ENCODE measurements at places on chromosomes 1 and 21.
A peak's percentile ranks its signal among the peaks of the same experiment; 100 is the strongest.

DNA sequence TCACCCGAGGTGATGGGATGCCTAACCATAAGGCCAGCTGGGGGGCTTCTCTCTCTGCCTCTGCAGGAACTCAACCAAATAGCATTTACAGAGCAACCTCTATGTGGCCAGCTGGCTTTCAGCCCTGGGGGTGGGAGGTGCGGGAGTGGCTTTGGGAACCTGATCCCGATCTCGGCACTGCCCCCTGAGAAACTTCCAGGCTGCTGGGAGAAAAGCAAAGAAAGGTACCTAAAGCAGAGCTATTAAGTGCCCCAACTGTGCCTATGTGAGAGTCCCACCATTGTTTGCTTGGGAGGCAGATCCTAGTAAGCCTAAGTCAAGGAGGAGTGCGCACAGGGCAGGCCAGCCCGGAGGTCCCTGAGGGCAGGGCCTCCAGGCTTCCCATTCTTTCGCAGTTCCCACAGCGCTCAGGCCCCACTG, 7.0 kb downstream of the KRTCAP2 start:
- DNase-seq: no peak

DNA sequence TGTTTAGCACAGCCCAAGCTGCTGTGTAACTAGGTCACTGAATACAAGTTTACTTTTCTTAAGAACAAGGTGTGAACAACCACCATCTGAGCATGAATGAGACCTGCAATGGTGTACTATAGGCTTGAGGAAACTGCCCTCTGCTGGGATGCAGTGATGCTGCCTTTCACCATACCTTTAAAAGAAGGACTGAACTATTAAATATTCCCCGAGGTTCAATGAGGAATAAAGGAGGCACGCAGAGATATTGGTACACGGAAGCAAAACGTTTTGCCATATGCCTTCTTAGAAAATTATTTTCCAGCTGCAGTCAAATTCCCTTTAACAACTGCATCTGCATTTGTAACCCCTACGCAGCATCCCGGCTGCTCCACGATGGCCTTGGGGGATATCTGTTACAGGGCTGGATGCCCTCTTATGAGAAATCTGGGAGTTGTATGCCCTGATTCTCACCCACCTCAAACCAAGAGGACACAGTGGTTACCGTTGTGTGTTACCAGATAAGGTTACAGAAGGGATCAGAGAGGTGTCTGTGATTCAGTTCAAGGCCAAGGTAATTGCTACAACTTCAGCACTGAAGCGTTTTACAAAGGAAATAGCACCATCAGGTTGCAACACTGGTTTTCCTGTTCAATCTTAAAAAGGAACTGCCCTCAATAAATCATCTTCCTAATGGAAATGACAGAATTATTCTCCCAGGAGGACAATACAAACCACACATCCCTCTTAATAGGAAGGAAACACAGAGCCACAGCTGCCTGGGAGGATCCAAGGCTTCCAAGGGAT, 470.5 kb downstream of the LTN1 start:
- no peak for DNase-seq

DNA sequence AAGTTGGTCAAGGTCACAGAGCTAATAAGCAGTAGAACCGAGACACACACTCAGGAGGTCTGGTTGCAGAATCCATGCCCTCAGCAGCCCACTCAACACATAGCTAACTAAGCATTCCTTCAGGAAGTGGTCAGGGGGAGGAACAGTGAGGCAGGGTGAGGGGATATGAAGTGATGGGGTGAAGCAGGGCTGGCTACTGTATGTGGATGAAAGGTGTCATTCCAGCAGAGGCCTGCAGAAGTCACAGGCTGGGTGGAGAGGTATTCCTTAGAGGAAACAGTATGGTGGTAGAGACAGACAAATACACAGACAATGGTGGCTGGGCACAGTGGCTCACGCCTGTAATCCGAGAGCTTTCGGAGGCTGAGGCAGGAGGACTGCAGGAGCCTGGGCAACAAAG, 14.1 kb downstream of the TMCO4 start:
- no peak for DNase-seq

DNA sequence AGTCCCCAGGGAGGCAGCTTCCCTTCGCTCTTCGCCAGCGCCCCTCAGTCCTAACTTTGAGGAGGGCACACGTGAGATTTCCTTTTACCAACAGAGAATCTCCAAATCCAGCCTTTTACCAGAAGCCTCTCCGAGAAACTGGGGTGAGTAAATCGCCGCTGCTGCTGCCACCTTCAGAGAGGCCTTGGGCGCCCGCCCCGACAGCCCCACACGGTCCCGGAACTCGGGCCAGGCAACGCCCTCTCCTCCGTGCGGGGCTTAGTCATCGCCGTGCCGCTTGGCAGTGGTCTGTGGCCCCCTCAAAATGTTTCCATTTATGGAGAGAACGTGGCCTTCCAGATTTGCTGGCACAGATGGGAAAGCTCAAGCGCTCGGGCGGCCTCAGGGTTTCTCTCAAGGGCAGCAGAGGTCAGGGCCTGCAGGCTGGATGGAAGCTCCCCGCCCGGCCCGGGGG, 41.4 kb upstream of the COL6A2 start:
- peak; percentile 86 for DNase-seq

GRCh38 chr1:51044199-51044598, 57.8 kb upstream of the C1orf185 start:
- DNase-seq: no peak

DNA sequence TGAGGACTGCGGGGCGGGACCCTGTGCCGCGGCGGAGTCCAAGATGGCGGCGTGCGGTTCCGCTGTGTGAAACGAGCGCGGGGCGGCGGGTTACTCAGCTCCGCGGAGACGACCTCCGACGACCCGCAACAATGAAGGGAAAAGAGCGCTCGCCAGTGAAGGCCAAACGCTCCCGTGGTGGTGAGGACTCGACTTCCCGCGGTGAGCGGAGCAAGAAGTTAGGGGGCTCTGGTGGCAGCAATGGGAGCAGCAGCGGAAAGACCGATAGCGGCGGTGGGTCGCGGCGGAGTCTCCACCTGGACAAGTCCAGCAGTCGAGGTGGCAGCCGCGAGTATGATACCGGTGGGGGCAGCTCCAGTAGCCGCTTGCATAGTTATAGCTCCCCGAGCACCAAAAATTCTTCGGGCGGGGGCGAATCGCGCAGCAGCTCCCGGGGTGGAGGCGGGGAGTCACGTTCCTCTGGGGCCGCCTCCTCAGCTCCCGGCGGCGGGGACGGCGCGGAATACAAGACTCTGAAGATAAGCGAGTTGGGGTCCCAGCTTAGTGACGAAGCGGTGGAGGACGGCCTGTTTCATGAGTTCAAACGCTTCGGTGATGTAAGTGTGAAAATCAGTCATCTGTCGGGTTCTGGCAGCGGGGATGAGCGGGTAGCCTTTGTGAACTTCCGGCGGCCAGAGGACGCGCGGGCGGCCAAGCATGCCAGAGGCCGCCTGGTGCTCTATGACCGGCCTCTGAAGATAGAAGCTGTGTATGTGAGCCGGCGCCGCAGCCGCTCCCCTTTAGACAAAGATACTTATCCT, 430 bp downstream of the RBM15 start:
- DNase-seq: peak; percentile 18

DNA sequence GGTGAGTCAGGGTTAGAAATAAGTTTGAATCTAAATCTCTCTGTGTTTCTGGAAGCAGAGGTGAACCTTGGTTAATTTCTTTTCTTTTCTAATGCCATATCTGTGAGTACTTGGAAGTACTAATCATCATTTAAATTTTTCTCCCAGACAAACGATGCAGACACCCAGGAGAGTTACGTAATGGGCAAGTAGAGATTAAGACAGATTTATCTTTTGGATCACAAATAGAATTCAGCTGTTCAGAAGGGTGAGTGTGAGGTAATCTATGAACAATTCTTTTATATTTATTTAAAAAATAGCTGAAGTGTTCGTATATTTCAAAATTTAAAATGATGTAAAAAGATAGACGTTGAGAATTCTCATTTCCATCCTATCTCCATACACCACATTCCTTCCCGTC, 11.2 kb downstream of the C4BPA start:
- no peak for DNase-seq

DNA sequence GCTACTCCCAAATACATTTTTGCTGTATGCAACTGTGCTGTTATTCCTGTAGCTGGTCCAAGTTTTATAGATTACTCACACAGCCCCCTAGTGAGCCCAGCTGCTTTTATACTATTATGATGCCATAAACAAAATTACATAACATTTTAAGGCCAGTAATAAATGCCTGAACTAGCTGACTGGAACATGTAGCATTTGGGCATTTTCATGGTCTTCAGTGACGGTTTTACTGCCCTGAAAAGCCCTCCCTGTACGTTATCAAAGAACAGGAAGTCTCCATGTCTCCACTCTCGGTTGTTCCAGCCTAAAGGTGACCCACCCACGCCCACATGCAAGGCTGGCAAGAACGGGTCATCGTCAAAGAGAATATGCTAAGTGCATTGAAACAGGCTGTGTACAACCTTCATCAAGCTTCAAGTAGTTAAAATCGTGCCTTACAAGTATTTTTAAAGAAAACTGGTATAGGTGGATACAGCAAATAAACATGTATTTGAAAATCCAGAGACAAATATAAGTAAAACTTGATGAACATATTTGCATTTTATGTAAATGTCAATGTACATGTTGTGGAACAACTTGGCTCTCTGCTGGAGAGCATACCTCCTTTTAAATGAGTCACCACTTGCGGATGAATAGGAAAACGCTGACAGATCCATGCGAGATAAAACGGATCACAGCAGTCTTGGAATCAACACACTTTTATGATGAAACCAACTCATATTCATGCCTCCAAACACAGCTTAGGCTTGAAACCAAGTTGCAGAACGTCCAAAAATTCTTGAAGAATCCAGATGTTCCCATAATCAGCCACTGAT, 520.5 kb downstream of the SMYD3 start:
- peak; percentile 59 for DNase-seq

DNA sequence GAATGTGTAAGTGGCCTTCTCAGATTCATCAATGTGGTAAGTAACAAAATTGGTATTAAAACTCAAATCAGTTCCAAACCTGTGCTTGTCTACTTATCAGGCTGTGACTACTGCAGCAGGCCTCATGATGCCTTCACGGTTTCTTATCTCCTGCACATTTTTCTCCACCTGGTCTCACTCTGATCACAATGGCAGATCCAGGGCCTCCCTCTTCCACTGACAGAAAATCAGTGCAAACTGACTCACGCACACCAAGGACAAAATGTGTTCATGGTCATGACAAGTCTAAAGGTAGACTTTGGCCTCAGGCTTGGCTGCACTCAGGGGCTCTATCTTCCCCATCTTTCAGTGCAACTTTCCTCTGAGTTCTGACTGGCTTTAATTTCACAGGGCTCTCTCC, 56.7 kb upstream of the ATP1A1 start:
- DNase-seq: no peak

DNA sequence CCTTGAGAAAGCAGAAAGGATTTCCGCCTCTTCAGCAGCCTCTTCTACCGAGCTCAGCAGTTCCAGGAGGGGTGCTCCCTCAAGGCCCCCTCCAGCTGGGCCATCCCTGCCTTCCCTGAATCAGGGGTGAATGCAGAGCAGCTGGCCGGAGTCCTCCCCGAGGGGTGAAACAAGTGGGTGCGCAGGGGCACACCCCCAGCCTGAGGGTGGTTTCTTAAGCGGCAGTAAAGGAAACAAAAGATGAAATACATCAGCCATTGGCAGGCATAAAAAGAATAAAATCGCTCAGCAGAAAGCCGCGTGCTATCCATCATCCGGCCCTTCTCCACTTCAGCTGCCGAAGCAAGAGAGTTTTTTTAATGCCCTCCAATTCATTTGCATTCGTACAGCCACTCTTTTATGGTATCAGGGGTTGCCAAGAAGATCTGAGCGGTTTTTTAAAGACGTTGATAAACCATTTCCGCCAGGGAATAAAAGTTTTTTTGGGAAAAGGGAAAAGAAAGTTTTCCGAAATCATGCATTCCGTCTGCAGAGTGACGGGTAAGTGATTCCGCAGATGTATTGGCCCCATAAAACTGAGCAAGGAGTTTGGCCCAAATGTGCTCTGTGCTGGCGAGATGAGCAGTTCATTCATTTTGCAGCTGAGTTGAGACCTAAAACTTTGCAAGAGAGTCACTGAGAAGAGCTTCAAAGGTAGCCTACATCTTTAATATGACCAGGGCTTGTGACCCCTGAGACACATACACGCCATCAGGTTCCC, 73.7 kb upstream of the ZC3H12A start:
- DNase-seq: no peak

DNA sequence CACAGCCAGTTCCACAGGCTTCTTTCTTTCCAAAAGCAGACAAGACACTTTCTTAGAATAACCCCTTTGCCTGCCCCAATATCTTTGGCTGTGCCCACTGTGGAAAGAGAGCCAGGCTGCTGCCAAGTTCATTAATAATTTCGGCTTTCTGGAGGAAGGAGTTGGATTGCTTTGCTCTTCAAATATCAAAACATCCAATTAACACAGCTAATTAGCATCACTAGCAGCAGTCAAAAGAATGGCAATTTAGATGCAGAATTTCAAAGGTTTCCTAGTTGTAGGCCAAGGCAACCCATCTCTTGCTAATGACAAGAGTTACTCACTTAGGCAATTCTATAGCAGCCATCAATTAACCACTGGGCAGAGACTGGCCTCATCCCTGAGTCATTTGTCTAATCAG, 91.0 kb upstream of the SPATA6 start:
- DNase-seq: no peak

GRCh38 chr1:87346130-87346814, 17.6 kb downstream of the LMO4 start:
- no peak for DNase-seq

- DNase-seq: no peak
These were observed 273.4 kb upstream of the CACYBP start for GRCh38 chr1:174726167-174726879.

GRCh38 chr1:65924471-65924870, 131.8 kb downstream of the PDE4B start:
- no peak for DNase-seq

DNA sequence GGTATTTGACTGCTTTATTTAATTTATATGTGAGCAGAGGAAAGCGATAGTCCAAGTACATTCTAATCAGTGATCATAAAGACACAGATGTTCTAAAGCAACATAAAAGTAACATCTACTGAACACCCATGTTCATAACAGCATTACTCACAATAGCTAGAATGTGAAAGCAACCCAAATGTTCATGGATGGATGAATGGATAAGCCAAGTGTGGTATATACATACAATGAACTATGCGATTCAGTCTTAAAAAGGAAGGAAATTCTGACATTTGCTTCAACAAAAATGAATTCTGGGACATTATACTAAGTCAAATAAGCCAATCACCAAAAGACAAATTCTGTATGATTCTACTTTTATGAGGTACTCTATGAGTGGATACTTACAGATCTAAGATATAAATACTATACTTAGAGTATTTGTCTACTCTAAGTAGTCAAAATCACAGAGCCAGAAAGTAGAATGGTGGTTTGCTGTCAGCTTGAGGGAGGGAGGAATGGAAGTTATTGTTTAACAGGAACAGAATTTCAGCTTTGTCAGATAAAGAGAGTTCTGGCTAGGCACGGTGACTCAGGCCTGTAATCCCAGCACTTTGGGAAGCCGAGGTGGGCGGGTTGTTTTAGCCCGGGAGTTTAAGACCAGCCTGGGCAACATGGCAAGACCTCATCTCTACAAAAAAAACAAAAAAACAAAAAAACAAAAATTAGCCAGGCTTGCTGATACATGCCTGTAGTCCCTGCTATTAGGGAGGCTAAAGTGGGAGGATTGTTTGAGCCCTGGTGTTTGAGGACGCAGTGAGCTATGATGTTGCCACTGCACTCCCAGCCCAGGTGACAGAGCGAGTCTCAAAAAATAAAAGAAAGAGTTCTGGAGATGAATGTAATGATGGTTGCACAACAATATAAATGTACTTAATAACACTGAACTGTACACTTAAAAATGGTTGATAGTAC, 79.7 kb upstream of the ARHGAP29 start:
- DNase-seq: no peak
